AML-193 (cell line): ENCODE measurements at places on chromosomes 6 and 20.
A peak's percentile ranks its signal among the peaks of the same experiment; 100 is the strongest.

DNA sequence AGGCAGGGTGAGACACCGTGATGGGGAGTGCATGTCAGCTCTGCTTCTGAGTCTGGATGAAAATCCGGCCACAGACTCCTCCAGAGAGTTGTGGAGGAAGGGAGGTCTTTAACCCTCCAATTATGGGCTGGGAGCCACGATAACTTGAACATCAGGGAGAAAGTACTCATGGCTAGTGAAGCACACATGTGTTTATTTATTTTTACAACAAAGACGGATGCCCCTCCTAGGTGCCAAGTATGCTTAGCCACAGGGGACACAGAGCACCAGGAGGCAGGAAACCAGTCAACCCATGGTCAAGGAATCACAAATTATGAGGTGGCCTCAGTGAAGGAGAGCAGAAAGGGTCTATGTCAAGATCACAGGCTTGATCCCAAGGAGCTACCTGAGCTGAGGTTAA, 54.1 kb downstream of the ZNF217 start:
- no peak for DNase-seq

GRCh38 chr6:131400779-131401496, 172.1 kb upstream of the ARG1 start:
- DNase-seq: no peak

GRCh38 chr6:43260791-43261190, 17.5 kb downstream of the TTBK1 start:
- DNase-seq: no peak

DNA sequence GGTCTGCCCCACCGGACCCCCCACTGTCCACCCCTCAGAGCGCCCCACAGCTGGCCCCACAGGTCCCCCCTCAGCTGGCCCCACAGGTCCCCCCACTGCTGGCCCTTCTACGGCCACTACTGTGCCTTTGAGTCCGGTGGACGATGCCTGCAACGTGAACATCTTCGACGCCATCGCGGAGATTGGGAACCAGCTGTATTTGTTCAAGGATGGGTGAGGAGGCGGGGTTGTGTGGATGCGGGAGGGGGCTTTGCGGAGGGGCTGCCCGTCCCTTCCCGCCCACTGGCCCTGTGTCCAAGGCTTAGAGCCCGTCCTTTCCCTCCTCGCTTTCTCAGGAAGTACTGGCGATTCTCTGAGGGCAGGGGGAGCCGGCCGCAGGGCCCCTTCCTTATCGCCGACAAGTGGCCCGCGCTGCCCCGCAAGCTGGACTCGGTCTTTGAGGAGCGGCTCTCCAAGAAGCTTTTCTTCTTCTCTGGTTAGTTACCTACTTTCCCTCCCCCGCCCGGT, 4.7 kb downstream of the MMP9 start:
- DNase-seq: no peak

DNA sequence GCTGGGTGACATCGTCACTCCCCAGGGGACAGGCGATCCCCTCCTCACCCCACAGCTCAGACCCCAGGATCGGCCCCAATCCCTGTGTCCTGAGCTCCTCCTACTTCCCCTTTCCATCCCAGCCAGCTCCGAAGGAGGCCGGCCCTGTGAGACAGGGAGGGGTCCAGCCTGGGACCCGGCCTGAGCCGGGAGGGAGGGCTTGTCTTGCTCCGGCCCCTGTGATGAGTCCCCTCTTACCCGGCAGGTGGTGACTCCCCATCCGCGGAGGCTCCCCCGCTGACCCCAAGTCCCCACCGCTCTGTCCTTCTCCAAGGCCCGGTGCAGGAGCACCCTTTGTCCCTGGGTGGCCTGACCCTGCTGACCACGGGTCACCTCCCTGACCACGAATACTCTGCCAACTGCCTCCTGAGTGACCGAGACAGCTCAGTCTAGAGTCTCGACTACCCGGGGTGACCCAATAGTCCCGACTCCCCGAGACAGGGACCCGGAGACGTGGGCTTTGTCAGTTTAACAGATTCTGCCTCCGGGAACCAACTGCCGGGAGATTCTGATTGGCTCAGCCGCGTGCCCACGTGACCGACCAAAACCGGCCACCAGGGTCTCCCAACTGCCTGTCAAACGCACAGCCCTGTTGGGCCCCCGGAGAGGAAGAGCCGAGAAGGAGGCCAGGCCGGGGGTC, 187.4 kb upstream of the PROKR2 start:
- peak; percentile 24 for DNase-seq

DNA sequence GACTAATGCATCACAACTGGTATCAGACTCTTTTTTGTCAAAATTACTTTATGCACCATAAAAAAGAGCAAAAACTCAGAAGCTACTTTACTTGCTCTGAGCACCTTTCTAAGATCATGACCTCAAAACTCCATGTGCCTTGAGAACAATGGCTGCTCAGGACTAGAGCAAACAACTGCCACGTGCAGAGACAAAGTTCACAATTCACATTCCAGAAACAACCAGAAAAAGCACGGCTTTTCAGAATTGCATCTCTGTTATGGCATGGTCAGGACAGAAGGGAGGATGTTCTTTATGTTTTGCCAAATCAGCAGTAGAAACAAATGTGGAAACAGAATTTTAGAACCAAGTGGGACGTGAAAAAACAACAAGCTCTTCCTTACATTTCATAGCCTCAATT, 70.5 kb downstream of the CNKSR3 start:
- DNase-seq: no peak

DNA sequence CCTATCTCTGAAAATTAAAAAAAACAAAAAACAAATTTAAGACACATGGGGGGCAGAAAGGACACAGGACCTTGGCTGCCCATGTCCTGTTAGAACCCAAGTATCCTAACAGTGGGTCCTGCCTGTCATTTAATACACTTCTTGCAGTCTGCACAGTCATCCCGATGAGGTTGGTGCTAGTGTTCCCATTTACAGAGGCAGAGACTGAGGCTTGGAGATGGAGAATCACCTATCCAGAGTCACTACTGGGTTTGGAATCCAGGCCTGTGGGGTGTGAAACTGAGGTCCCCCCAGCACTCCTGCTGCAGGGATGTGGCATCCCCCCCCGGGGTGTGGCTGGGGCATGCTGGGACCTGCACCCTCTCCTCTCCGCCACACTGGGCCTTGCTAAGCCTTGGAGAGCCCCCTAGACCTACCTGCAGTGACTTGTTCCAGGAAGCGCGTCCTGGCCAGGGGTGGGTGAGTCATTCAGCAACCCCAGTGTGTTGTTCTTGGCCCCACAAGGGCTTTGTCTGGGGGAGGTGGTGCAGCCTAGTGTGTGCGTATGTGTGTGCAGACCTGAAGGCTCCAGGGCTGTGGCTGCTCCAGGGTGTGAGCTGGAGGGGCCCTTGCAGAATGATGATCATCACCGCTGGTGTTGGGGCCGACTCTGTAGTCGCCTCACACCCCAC, 49.7 kb downstream of the BCAS4 start:
- no peak for DNase-seq

- no peak for DNase-seq
Observed at GRCh38 chr20:35510951-35511735, 18.3 kb downstream of the C20orf173 start.

GRCh38 chr6:144543006-144543871, 258.1 kb downstream of the UTRN start:
- DNase-seq: peak; percentile 98

DNA sequence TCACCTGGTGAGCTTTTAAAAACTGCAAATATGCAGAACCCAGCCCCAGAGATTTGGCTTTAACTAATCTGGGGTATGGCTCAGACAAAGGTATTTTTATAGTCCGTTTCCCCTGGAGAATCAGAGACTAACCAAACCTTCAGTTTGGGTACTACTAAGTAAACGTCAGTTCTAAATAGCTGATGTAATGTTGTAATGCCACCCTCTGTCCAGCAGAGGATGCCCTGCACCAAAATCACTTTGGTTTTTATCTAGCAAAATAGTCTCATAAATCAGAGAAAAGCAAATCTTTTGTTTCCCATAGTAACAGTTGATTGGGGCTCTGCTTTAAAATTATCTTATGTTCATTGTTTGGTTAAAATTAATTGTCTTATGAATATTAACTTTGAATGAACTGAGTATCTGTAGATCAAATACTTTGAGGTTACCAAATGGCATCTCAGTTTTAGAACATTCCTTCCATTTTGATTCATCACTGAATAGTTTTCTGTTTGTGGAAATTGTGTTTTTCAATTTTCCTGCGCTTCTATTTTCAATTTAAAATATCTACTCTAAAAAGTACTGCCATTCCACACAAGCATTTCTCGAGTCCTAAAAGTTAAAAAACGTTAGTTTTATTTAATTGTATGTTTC, 278.3 kb upstream of the PLCB4 start:
- peak; percentile 24 for DNase-seq

- DNase-seq: no peak
Observed at GRCh38 chr20:50320901-50321796, 130.5 kb downstream of the CEBPB start.

DNA sequence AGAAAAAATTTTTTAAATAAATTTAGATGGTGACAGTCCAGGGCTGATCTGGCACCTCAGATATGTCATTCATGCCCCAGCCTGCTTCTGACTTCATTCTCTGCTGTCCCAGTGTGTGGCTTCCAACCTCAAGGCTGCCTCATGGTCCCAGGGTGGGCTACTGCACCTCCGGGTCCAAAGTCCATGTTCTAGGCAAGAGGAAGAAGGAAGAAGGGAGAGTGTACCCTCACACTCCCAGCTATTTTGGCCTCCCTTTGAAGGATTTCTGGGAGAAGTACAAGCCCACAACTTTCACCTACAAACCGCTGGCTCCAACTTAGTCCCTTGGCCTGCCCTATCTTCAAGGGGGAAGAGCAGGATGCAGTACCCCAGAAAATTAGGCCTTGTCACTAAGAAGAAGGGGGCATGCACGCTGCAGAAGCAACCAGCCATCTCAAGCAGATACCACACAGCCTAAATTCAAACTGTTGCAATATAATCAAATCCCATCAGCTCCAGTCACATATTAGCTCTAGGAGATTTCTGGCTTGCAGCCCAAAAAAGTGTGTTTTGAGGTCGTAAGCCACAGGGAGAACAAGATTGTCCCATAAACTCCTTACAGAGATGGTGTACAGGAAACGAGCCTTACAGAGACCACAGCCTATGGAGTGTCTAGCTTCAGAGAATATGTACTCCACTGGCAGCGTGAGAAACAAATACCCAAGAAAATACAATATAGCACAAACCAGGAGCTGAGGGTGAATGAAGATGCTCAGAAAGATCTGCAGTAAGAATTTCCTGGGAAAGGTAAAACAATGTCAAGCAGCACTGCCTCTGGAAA, 906 bp upstream of the BTN3A2 start:
- peak; percentile 47 for DNase-seq

DNA sequence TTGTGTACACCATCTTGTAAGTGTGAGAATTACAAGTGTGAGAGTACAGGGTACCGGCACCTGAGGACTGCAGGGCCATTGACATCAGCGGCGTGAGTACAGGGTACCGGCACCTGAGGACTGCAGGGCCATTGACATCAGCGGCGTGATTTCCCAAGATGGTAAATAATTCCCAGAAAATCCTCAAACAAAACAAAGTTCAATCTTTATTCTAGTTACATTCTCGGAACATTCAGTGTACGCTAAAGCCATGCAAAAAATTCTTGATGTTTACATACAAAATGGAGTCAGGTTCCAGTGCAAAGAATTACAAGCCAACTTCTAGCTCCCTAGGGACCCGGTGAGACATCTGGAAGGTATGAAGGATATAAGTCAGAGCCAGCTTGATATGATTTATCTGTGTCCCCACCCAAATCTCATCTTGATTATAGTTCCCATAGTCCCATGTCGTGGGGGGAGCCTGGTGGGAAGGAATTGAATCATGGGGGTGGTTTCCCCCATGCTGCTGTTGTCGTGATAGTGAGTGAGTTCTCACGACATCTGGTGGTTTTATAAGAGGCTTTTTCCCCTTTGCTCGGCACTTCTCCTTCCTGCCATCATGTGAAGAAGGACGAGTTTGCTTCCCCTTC, 172.7 kb downstream of the TTLL2 start:
- DNase-seq: no peak

GRCh38 chr20:13302647-13303450, 81.8 kb downstream of the ISM1 start:
- DNase-seq: peak; percentile 18

DNA sequence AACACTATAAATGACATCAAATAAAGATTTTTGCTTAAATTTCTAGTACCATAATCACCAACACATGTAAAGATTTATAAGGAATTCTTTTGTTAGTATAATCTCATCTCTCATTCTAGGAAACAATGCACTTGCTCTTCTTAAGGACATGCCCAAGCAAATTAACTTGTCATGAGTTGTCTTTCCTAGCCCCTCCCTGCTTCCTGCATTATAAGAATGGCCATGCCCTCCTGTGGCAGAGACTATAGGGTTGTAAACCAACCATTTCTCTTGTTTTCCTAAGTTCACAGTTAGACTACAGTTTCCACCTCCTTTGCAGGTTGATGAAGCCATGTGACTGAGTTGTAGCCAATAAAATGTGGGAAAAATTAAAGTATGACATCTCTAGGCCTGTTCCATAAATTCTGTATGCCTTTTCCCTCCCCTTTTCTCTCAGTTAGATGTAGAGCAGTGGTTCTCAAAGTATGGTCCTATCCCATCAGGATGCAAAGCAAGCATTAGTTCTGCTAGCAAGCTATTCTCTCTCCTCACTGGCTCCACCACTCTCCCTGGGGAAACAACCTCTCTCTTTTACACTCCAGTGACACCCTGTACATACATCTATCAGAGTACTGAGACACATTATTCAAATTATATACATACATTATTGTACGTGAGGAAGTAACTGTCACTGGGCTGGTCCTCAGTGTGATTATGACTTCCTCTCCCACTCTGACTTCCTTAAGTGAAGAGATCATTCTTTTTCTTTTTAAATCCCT, 295.0 kb downstream of the PKHD1 start:
- no peak for DNase-seq
